ENCODE measurements at places on chromosomes 1 and 21.

GRCh38 chr1:181010789-181011188, 11.9 kb downstream of the STX6 start:
- DNase-seq: peak; percentile 82

- peak; percentile 94 for DNase-seq
These were observed at the start of gene AZIN2 for GRCh38 chr1:33080885-33081553. Gene AZIN2, plus strand, starts transcription at chr1:33081153. Its CDS starts 1,097 bp downstream, at chr1:33082250.

- DNase-seq: no peak
These were observed 13.0 kb upstream of the PADI6 start for GRCh38 chr1:17359031-17359430.

DNA sequence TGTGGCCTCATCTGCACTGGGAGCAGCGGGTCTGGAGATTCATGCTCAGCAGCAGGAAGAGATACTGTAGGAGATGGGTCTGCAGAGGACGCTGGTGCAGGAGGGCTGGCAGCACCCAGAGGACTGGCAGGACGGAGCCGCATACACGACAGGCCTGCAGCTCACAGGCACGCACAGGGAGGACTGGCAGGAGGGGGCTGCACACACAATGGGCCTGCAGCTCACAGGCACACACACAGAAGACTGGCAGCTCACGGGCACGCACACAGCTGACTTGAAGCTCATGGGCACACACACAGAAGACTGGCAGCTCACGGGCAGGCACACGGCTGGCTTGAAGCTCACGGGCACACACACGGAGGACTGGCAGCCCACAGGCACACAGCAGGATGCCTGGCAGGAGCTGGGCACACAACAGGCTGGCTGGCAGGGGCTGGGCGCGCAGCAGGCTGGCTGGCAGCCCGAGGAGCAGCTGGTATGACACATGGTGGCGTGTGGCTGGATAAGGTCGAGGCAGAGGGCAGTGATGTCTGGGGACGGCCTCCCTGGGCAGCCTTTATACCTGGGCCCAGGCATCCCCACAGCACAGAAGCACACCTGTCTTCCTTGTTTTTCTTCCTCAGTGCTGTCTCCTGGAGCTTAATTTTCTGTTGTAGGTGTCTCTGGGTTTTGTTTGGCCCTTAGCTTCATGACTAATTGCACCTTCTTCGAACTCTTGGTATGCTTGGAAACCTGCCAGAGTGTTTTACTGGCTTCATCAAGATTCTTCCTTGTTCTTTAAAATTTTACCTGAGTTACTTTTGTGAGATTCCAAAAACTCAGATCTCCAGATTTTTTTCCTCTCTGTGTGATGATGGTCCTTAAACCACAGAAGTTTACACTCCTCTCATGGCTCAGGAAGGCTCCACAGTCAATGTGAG, at the start of gene KRTAP12-2:
KRTAP12-2 (minus strand) TSS at position 527 of the 920 bp plus-strand sequence; CDS start at position 486, 41 bp downstream.
- DNase-seq: no peak

- peak; percentile 53 for DNase-seq
These were observed 12.4 kb downstream of the SKI start for GRCh38 chr1:2240270-2241156.

- DNase-seq: no peak
These were observed 136.1 kb downstream of the GPATCH2 start for GRCh38 chr1:217494767-217495166.

DNA sequence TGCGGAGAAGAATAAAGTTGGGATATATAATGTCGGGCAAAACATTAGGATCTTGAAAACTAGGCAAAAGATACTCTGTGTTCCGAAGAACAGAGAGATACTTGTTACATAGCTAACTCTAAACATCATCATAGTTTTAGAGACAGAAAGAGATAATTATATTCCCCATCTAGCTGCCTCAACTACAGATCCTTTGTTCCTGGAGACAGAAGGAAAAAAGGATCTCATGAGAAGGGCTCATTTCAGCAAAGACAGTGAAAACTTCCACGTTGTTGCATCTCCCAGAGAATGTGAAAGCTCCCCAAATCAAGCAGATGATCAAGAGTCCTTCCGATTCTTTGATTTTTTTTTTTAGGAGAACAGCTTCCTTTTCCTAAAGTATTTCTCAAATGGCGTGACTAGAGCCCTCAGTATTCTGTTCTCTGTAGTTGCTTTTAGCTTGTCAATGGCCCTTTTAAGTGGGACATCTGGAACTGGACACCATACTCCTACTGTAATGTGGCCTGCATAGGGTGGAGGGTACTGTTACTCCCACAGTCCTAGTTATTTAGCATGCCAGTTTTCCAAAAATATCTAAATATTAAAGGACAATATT, 1048.2 kb downstream of the TTLL7 start:
- DNase-seq: no peak

GRCh38 chr1:218890451-218890850, 283.2 kb upstream of the LYPLAL1 start:
- DNase-seq: no peak

DNA sequence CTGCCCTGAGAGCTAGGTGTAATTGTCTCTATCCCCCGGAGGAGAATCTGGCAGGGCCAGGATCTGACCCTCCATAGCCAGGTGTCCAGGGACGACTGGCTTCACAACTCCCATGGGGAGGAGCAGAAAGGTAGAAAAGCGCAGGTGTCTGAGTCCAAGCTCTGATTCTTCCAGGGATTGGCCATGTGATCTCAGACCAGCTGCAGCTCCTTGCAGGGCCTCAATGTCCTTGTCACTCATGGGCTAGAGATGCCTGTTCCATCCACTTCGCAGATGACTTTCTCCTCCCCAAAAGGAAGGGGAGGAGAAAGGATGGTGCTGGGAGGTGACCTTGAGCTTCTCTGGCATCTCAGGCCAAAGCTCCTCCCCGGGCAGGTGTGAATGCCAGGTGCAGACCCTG, 22.7 kb downstream of the HSPG2 start:
- no peak for DNase-seq

- no peak for DNase-seq
These were observed 14.4 kb upstream of the ZFP69B start for GRCh38 chr1:40435876-40436275.

GRCh38 chr1:36450919-36451305, 661 bp upstream of the OSCP1 start:
- DNase-seq: no peak

- DNase-seq: no peak
These were observed 75.1 kb upstream of the GNG4 start for GRCh38 chr1:235724730-235725129.

GRCh38 chr1:171494076-171494475, 8.7 kb downstream of the PRRC2C start:
- DNase-seq: no peak

DNA sequence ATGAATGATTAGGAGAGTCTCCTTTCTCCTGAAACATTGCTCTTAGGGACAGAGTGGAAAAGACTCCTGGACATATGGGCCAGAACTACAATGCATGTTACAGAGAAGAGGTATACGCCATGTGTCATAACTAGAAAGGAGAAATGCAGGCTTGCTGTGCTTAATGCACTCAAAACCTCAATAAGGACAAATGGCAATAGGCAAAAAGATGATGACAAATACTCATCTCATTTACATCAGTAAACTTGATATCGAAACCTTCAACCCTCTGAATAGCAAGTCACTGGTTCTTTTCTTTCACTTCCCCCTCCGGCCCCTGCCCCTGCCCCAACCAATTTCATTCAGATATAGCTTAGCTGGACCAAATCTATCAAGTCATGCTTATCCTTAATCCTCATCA, 1.9 kb upstream of the GPR88 start:
- DNase-seq: no peak

- DNase-seq: peak; percentile 51
These were observed 374.5 kb downstream of the PLA2G4A start for GRCh38 chr1:187203257-187203656.

DNA sequence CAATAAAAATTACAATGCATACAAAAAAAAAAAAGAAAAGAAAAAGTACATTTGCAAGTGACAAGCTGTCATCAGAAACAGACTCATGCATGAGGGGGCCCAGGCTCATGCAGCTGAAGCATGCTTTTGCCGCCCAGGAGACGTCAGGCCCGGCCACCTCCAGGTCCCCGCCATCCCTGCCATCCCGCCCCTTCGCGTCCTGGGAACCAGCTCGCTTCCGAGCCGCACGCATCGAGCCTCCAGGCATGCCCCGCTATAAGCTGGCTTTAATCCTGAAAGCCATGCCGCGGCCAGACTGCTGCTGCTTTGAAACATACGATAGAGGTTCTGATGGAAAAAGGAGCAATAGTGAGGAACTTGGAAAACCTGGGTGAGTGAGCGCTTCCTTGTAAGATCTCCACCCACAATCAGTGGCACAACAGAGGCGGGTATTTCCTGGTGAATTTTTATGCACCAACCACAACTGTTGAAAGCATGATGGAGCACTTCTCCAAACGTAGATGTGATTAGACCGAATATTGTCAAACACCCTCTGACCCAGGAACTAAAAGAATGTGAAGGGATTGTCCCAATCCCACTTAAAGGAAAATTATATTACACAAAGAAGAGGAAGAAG, 113.7 kb downstream of the FAF1 start:
- DNase-seq: no peak

- DNase-seq: peak; percentile 51
These were observed 936 bp downstream of the ZBTB21 start for GRCh38 chr21:42009018-42009830.

- peak; percentile 49 for DNase-seq
These were observed 8.0 kb upstream of the C1orf159 start for GRCh38 chr1:1123581-1124507.

DNA sequence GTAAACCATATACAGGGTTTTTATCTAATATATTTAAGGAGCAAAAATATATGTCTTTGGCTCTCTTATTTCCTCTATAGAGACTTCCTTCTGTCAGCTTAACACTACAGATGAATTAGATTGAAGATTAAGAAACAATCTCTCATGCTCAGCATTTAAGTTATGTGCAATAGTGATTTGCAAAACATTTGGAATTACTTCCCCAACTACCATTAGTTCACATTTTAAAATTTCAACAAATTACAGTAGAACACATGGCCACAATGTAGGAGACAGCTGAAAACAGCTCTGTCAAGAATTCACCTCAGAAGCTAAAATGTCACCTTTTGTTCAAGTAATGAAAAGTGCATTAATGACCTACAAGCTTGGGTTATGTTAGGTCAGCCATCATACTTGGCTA, 177.9 kb downstream of the EIF4G3 start:
- no peak for DNase-seq

DNA sequence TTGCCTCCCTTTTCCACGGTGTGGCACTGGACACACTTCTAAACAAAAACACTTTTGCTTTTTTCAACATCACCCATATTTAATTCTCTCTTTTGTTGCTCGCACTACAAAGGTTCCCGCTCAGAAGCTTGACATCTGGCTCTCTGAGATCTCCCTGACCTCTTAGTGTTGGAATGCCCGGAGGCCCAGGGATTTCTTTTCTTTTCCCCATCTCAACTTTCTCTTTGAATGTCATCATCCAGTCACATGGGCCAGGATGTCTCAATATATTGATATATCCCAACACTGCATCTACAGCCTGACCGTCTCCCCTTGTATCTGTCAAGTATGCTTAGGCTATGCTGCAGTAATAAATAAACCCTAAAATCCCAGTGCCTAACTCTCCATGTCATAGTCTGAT, 54.3 kb upstream of the DESI2 start:
- no peak for DNase-seq

DNA sequence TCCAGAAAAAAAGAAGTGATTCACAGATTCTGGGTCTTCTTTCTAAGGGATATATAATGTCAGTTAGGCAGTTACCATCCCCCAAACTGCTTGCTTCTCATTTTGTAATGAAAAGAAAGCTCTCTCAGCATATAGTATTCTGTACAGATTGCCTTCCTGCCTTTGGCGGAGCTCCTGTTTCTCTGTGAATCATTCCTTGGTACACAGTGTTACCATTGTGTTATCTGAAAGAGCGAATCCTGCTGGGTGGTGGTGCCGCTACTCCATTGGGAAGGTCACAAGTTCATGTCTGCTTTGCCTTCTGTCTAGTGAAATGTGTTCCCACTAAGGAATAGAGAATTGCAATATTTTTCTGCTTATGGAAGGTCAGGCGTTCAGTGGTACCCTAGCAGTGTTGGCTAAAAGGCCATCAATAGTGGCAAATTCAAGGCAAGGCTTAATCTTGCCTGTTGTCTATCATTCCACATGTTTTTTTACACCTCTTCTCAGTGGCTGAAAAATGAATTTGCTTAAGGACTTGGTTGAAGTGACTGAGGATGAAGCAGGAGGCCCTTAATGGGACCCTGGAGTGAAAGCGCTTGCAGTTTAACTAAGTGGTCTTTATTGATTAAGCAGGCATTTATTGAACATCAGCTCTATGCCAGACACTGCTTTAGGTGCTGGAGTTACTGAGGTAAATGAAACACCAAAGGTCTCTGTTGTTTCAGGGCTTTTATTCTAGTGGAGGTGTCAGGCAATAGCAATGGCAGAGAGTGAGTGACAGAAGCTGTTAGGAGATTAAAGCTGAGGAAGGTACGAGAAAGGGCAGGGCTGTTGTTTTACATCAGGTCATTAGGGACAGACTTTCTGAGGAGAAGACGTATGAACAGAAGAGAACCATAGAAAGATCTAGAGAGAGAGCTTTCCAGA, 186.7 kb downstream of the PDE4B start:
- DNase-seq: peak; percentile 31

GRCh38 chr1:51044834-51045233, 57.2 kb upstream of the C1orf185 start:
- DNase-seq: no peak

DNA sequence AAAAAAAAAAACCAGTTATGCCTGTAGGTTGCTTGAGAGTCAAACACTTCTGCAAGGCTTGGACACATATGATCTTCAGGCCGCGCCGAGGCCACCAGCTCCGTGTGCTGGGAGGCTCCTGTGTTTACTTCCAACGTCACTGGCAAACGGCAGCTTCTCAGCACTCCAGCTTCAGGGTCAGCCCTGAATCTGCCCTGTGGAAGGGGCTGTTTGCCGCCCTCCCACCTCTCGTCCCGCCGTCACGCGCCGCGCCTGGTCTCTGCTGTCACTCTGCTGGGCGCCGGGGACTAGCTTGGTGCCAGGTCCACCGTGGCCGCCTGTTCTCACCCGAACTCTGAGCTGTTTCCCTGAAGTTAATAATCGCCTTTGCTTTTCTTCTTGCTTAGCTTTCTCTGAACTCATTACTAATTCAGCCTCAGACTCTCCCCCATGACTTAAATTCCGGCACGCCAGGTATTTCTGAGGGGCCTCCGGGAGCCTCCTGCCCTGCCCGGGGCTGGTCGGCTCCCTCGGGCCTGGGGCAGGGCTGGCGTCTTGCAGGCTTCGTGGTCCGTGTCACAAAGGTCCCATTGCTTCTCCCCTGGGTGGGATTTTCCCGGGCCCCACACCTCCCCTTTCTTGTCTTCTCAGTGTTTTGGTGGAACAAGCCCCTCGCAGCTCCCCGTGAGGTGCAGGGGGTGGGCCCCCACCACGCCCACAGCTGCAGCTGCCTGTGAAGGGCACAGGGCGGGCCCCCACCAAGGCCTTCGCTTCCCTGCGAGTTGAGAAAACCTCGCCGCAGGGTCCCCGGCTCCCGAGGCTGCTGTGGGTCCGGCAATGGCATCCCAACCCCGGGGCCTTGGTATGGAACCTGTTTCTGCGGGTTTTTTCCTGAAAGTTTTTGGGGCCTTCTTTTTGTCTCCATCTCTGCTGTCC, 14.6 kb upstream of the C1orf159 start:
- no peak for DNase-seq

GRCh38 chr1:60111716-60112115, 38.1 kb upstream of the C1orf87 start:
- no peak for DNase-seq

- DNase-seq: no peak
These were observed 45.1 kb downstream of the CDC7 start for GRCh38 chr1:91545506-91546300.

- DNase-seq: no peak
These were observed 2.0 kb downstream of the FCRL6 start for GRCh38 chr1:159803956-159804689.

- DNase-seq: no peak
These were observed 29.7 kb downstream of the TRIM11 start for GRCh38 chr1:228376651-228377631.

Measured in fibroblast of skin of back (primary cell).